ENCODE measurements at places on chromosomes 5 and 9.

- no peak for DNase-seq
Observed at GRCh38 chr5:169862391-169862811, 117.9 kb downstream of the INSYN2B start.

DNA sequence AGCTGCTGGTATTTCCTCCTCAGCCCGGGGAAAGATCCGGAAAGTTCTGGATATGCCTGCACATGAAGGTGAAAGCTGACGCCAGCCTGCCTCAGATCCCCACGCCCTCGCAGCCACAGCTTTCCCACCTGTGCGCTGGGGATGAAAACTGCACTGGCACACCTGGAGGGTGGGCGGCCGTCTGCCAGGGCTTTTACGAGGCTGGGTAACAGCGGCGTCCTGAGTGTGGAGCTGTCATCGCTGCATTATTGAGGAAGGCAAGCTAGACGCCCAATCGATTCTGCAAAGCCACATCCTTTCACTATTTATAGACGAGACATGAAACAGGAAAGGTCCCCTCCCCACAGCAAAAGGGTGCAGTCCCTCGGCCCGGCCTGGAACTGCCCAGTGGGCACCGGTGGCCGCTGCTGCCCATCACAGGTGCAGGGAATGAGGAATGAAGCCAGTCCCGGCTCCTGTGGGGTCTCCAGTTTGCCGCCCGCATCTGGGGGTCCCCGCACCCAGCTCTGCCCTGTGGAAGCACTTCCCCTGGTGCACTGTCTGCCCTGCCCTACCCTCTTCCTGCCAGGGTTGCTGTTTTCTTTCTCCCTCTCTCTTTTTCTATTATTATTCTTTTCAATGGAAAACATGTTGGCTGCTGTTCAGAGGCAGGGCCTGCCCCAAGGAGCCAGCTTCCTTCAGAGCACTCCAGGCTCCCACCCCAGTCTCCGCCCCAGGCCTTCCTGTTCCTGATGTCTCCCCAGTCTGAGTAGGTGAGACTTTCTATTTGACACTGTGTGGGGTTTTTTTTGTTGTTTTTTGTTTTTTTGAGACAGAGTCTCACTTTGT, 7.0 kb downstream of the NOTCH1 start:
- DNase-seq = no peak

DNA sequence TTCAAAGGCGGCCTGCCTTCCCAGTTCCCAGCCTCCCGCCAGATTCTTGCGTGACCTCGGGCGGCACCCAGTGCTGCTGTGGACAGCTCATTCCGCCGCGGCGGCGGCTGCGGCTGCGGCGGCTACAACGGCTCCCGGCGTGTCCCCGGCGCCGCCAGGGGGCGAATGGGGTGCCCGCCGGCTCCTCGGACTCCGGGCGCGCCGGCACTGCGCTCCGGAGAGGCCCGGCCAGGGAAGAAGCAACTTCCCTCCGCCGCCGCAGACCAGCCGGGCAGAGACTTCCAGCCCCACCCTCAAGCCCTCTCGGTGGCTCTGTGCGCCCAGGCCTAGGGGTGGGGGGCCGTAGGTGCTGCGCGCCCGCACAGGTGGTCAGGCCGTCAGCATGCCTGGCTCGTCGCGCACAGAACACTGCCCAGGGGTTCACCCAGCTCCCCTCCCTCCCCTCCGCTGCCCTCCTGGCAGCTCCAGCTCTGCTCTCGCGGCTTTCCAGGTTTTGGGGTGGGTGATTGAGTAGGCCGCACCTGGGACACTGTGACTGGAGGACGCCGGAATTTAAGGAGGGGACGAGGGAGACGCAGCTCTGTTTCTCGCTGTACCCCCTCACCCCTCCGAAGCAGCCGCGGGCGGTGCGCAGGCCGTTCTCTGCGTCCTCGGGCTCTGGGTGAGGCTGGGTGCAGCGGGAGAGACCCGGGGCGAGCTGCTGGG, 20.2 kb downstream of the IGIP start:
- DNase-seq = no peak

DNA sequence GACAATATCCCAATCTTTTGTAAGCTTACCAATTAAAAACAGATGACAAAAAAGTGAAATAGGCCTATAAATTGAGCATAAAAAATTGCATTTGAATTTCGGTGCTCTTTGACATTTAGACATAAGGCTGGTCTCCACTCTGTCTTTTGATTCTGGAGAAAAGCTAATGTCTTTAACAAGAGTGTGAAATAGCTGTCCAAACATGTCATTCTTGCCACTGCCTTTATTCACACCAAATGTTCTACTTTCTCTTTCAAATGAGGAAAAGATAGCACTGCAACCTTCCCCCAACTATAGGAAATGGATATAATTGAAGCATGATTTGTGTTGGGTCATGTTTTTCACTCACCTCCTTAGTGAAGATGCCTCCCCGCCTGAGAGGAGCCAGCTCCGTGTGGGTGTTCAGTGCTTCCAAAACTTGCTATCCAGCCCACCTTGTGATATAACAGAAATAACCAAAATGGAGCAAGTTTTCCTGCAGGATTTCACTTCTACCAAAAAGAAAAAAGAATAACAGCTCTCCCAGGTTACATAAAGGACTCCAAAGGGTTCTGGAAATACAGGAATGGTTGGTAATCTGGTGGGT, 55.2 kb upstream of the STK32A start:
- DNase-seq = no peak
